Naive thymus-derived CD8-positive, alpha-beta T cell (primary cell): ENCODE measurements at places on chromosomes 6 and 20. TPM values are rescaled to one million over a fixed set of nuclear protein-coding genes. Genes with fewer than 3 reads are reported as not detected.

DNA sequence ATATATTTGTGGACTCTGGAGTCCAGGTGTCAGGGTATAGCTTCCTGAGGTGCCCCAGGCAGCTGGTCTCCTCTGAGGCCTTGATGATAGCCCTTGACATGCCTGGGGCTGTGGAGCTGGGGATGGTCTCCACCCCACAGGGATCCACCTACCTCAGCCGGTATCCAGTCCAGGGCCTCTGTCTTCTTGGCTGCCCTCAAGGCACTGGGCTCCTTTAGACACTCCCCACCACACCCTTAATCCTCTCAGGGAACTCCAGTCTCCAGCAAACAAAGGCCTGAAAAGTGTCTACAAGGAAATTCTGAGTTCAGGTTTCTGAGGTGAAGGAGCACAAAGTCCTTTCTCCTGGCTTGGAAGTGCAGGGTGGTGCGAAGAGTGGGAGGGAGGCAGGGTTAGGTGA, 44.6 kb upstream of the DDR1 start:
- DNase-seq: no peak

DNA sequence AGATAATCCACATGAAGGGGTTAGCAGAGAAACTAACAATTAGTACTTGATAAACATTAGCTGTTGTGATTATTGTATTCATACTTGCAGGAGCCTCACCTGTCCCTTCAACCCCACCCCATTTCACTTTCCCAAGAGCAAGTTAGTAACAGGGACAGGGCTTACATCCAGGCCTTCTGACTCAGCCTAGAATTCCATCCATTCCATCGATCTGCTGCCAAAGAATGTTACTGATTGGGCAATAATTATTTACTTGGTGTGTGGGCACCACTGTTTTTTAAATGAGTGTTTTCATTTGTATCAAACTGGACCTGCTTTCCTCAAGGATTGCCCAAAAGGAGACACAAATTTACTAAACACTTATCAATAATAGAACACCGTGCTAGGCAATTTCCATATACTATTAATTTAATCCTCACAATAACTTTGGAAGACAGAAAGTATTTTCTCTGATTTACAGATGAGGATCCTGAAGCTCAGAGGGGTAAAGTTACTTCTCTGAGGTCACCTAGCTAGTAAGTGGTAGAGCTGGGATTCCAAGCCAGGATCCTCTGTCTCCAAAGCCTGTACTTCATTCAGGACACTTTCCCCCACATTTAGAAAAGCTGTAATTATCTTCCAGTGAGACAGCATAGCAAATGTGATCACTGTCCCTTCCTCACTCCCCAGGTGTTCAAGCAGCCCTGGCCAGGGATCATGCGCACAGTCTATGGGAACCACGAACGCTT, 32.8 kb downstream of the GSS start:
- DNase-seq: no peak

GRCh38 chr6:42923666-42924065, 5.6 kb upstream of the CNPY3 start:
- no peak for DNase-seq

DNA sequence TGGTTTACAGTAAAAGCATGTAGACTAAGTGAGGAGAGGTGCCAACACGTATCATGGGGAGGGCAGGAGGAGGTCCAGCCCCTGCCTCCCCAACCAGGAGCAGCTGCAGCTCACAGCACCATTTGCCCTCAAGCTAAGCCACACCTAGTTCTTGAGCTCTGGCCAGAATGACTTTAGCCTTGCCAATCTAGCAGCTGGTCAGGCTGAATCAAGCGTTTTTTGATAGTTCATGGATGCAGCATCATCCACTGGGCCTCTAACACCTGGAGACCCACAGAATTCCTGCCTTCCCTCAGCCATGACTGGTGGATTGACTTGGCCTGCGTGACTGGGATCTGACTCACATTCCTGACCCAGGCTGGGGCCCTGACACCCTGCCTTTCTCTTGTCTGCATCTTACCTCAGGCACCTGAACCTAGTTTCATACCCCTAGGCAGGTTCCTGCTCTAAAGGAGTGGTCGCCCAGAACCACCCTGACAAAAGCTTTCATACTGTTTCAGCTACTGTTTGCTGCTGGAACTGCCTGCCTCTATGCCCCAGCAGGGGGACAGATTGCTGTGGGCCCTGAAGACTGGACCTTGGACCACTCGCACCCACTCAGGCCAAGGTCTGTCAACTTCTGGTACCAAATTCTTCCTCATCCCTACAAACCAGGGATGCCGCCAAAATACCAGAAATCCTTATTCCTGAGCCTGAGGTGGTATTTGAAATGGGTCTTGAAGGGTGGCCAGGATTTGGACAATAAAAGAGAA, 122.3 kb downstream of the QRSL1 start:
- no peak for DNase-seq

DNA sequence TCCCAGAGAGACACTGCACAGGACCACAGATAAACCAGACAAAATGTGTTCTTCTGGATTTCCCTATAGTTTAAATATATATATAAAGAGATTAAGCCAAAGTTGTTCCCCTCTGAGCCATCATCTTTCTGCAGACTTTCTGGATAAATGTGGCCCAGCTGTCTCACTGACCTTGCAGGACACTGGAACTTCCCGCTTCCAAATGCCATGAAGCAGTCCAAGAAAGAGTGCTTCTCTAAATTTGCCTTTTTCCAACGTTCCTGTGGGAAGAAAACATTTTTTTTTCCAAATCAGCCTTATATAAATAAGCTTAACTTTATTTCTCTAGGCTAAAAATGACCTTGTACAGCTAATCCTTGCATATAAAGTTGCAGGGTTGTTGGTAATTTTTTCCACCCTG, 65.7 kb downstream of the CYP39A1 start:
- DNase-seq: no peak

DNA sequence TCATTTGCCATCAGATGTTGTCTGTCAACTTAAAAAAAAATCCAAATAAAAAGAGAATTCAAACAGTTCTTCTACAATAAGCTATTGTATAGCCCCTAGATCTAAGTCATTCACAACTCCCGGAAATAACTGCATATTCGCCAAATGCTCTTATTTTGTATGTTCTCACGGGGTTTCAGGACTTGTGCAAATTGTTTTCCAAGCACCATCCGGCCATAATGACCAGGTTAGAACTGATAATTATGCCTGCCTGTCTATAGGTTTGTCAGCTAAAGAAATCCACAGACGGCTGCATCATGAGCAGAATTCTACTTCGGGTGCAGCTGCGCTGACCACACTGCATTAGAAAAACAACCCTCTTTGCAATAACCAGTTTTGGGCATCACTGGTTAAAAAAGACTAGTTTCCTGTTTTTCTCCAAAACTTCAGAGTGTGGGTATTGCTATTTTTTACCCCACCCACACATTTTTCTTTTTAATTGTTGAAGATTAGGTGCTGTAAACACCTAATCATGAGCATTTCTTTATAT, 87.7 kb downstream of the HIVEP2 start:
- peak; percentile 23 for DNase-seq

- DNase-seq: no peak
Observed at GRCh38 chr6:136341967-136342366, 52.3 kb upstream of the BCLAF1 start.

DNA sequence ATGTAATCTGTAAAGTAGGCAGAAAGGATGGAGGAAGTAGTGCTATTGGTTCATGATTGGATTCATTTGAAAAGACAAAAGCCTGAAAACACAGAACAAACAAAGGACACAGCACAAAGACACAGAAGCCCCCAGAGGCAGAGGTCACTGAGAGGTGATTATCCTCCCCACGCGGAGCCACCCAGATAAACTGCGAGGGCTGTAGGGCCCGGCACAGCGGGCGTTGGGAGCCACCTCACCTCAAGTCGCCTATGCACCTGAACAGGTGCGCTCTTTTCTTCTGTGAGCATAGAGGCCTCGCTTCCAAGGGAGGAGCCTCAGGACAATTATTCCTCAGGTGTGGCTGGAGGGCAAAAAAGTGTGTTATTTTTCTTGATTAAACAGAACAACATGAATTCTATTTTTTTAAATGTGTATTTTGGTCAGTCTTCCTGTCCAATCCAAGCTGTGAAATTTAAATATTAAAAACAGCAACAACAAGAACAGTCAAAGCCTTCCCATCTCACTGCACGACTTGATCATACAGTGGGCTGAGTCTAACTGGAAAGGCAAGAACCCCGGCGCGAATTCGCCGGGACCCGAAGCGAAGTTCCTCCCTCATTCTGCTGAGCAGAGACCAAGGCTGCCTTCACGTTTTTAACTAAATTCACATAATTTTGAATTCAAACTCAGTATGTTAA, 205.3 kb downstream of the THBS2 start:
- no peak for DNase-seq

CALHM6 gene
- polyA plus RNA-seq: 49.3 TPM

LHFPL5 gene
- polyA plus RNA-seq: not detected

PCK1 gene
- polyA plus RNA-seq: not detected

RBPJL gene
- polyA plus RNA-seq: not detected

MACROD2 gene
- polyA plus RNA-seq: 0.18 TPM

ROS1 gene
- not detected for polyA plus RNA-seq
